ENCODE measurements at places on chromosomes 11 and 22.

DNA sequence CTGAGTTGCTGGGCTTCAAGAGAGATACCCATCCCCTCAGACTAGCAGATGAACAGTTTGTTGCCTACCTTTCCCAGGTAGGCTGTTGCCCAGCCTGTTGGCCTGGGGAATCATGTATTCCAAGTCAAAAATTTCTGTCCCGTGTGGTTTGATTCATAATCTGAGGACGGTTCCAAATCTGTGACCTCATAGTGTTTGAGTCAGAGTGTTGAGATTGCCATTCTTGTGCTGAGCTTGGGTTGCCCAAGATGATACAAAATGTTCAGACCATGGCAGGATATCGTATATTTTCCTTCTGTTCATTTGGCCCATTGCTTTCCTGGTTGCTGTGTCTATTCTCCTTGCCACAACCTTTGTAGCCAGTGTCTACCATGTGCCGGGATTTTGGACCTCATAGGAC, 64.3 kb downstream of the CYB5R2 start:
- DNase-seq = no peak

DNA sequence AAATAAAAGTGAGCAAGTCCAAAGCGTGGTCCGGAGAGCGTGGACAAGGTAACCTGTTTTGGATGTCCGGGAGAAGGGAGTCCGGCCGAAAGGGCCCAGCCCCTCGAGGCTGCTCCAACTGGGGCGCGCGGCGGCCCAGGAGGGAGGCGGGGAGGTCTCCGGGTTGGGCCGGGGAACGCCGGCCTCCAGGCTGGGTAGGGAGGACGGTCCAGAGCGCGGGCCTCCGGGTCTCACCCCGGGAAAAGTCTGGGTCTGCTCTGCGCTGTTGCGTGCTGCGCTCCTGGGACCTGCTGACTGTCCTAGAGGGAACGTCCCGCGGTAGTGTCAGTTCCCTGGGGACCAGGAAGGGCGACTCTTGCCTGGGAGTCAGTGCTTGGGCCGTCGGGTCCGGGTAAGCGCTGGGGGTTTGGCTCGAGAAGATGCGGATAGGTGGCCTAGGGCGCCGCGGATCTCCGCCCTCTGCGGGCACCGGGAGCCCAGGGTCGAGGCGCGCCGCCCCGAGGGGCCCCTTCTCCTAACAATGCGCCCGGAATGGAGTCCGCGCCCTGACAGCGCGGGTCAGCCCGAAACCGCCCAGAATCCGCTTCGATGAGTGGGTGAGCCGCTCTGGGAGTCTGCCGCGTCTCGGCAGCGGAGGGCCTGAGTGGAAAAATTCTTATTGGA, 988 bp upstream of the FLI1 start:
- no peak for DNase-seq

DNA sequence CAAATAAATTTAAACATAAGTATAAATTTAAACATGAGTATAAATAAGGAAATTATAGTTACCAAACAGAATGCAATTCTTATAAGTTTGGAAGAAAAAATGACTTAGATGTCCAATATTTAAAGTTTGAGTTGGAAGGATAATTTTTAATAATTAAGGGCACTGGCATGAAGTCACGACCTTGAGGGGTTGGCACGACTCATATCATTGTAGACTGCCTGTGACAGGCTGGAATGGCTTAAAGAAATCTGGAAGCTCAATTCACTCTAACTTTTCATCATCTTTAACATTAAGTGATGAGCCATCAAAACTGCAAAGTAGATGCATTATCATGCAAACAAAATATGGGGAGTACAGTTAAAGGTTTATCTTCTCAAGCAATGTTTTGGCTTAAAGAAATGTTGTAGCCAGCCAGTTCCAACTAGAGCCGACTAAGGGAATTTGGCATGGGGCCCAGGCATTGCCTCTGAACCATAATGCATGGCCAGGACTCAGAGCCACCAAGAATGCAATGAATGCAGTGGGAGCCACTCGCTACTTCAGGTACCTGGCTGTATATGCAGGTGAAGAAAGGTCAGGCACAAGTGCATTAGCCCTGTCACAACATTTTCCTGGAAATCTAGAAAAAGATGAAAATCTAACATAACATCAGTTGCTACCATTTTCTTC, 33.4 kb downstream of the PGR start:
- DNase-seq = no peak

DNA sequence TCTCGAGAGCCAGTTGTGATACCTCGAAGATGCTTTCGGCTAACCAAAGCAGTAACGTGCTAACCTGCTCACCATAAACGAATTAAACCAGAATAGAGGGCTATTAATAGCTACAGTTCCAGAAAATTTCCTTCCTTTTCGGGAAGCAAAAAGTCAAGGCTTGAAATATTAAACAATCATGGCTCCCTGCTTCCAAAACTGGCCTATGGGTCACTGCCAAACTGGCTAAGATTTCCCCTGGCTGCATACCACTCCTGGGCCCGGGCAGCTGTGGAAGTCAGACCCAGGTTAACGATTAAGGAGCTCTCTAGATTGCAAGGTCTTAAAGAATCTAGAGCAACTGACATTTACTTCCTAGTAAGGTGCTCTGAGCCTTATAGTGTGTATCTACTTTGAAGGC, 1.7 kb downstream of the AMOTL1 start:
- DNase-seq = no peak

- DNase-seq = no peak
Observed at GRCh38 chr11:96091476-96091875, 167.6 kb upstream of the MTMR2 start.

DNA sequence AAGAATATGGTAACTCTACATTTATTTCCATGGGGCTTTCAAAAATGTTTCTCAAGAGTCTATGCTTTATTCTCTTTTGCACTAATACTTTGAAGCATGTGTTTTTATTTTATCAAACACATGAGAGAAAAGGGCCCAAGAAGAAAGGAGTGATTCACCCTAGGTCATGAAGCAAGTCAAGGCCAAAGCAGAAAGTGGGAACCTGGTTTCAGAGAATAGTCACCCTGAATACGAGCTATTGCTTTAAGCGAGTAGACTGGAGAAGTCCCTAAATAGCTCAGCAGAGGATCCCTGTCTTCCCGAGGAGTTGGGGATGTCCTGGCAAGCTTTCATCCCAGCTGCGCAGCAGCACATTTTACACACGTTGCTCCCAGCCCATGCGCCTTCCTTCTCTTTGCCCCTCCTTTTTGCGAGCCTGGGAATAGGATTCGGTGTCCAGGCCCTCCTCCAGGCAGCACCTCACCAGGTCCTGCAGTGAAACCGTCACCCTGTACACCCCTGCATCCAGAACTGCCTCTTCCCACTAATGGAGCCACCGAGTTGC, 19.1 kb downstream of the MPEG1 start:
- no peak for DNase-seq

DNA sequence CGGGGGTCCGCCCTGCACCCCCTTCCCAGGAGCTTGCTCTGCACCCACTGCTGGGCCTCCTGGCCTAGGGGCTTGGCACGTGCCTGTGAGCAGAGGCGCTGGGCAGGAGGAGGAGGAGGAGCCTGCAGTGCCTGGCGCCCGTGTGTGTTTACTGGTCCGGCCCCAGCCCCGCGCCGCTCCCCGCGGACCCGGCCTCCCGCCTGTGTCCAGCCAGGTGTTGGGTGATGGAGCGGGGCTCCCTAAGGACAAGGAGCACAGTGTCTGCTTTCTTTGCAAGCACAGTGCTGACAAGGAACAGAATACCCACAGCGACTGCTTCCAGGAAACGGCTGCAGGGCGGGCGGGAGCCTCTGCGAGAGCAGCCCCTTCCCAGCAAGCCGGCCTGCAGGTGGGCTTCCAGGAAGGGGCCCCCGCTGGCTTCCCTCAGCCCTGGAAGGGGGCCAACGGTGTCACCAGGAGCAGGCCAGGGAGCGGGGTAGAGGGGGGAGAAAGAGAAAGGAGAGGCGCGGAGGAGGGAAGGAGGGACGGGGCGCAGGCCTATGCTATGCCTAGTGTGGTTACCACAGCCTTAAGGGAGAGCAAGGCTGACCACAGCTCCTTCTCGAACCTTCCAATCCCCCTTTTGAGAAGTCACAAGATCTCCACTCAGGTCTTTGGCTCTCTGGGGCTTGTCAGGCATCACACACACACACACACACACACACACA, 6.6 kb downstream of the H19 start:
- DNase-seq = no peak

DNA sequence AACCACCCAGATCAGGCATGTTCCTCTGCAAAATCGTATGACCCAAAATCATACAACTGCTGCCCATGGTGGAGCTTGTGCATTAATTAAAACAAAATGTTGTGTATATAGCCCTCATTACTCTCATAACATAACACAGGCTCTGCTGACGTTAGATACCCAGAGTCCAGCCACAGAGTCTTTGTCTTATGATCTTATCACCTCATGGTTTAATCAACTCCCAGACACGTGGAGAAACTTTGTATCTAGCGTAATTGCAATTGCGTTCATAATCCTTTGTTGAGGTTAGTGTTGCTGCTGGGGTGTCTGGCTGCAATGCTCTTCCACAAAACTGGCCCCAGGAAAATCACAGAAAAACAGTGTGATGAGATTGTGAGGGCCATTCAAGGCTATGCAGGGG, 5.0 kb upstream of the APOL1 start:
- DNase-seq = no peak

- no peak for DNase-seq
Observed at GRCh38 chr22:35342390-35342789, 38.5 kb upstream of the HMOX1 start.

DNA sequence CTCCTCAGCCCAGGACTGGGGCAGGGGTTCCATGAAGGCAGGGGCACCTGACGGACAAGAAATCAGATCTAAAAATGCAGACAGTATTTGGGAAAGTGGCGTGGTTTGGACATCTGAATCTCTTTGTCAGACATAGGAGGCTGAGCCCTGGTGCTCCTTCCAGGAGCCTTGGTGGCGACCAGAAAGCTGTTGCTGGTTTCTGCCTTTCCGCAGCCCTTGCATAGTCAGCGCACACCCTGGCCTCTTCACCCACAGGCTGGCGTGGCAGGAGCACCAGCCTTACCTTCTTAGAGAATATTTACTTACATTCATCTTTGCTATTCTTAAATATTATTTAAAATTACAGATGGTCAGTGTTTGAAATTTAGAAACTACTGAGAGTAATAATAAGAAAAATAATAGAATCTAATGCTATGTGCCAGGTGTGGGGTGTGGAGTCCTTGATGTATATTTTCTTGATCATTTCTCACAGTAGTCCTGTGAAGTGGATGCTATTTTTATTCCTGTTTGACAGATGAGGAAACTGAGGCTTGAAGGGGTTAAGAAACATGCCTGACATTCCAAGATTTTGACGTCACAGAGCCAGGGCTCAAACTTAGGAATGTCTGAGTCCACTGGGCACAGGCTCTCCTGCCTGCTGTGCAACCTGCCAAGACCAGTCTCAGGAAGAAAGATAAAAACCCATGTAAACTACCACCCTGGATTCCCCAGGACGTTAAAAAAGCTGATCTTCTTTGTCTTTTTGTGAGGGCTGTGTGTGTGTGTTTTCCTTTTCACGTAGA, 51.6 kb downstream of the TBC1D22A start:
- DNase-seq = no peak

GRCh38 chr11:82089426-82089825, 644.2 kb downstream of the FAM181B start:
- no peak for DNase-seq

GRCh38 chr22:25765016-25765367, 23.0 kb downstream of the MYO18B start:
- DNase-seq = no peak
